ENCODE measurements at places on chromosomes 5 and 9.

- no peak for DNase-seq
Measured at GRCh38 chr5:53895091-53895683, 334.7 kb downstream of the NDUFS4 start.

- DNase-seq = no peak
Measured at GRCh38 chr5:116402235-116402634, 172.4 kb downstream of the SEMA6A start.

GRCh38 chr5:40682154-40683017 lies 2.7 kb downstream of the PTGER4 start:
- peak; percentile 42 for DNase-seq

DNA sequence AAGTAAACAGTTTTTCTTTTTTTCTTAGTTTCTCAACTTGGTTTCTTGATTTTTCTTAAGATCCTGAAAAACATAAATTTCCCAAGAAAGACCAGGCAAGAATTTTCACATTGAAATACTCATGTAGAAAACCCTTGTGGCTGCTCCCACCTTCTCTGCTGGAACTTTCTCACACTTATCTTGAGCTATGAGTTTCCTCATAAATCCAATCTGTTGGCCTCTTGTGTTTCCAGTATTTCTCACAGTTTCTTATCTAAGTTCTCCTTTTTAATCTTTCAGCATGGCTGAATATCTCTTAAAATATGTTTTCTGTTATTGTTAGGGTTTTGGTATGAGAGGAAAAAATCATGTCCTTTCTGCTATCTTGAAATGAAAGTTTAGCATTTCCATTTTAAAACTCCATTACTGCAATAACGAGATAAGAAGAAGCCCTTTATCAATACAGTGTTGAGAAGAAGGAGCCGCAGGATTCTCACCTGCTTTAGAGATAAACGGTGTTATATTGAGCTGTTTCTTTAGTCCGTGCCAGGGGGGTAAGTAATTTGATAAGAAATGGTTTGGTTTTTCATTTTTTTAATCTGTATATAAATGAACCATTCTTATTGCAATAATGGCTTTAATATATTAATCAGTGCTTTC lies 89.3 kb downstream of the ALDH1A1 start:
- DNase-seq = peak; percentile 24

GRCh38 chr5:116478491-116478890 lies 96.1 kb downstream of the SEMA6A start:
- DNase-seq = peak; percentile 32

- no peak for DNase-seq
Measured at GRCh38 chr5:32339198-32339597, 26.5 kb upstream of the MTMR12 start.

DNA sequence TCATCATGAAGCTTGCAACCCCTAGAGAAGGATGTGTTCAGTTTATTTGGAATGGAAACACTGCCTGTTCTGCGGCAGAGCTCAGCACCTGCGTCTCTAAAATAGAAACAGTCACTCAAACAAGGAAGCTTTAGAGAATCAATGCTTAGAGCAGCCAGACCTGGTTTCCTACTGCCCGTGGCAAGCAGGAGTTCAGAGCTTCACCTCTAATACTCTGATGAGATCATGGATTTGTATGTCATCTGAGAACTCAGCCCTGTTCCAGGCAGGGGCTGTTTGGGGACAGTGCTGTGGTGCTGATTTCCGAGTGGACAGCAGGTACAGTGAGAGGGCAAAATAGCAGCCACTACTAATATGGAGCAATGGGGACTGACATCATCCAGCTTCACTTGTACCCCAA lies 236.0 kb upstream of the IRX1 start:
- no peak for DNase-seq

DNA sequence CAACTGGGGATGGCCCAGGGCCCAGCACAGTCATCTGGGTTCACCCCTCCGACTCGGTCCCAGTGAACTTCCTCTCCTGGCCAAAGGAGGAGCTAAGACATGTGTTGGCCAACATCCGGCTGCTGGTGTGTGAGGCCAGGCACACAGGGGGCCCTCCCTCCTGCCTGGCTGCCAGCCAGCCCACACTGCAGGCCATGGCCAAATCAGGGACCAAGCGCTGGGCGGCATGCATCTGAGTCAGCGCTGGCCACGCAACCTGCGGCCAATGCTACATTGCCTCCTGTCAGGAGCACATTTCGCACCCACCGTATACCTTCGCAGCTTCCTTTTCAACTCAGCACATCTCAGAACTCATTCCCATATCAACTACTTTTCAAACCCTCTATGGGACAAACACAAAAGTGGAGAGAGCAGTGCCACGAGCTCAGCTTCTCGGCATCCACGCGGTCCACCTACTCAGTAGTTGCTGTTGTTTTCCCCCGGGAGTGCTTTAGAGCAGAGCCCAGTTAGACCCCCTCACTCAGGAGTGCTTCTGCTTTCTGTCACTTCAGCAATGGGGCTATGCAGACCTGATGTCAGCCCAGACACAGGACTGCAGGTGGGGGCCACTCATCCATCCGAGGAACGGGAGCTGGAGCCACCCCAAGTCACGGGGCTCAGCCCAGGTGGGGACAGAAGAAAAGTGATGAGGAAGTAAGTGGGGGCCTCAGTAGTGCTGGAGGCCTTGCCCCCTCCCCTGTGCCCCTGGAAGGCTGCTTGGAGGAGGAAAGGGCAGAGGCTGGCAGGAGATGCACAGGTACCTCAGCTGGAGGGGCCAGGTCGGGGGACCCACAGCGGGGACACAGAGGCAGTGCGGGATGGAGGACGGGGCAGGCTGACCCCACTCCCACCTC lies 13.9 kb downstream of the NINJ1 start:
- peak; percentile 79 for DNase-seq

GRCh38 chr9:35932735-35933134 lies 23.4 kb downstream of the SPAAR start:
- no peak for DNase-seq

DNA sequence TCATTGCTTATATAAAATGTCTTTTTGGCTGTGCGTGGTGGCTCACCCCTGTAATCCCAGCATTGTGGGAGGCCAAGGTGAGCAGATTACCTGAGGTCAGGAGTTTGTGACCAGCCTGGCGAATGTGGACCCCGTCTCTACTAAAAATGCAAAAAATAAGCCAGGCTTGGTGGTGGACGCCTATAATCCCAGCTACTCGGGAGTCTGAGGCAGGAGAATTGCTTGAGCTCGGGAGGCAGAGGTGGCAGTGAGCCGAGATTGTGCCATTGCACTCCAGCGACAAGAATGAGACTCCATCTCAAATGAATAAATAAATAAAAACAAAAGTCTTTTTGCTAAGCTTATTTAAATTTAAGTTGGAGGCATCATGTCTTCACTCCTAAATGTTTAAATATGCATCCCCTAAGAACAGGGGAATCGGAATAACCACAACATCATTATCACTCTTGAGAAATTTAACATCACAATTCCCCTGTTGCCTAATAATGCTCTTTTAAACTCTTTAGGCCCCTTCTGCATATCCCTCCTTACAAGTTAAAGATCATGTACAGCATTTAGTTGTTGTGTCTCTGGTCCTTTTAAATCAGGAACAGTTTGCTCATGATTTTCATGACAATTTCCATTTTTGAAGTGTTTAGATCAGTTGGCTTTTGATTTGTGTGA lies 72.8 kb downstream of the ERBIN start:
- DNase-seq = no peak

DNA sequence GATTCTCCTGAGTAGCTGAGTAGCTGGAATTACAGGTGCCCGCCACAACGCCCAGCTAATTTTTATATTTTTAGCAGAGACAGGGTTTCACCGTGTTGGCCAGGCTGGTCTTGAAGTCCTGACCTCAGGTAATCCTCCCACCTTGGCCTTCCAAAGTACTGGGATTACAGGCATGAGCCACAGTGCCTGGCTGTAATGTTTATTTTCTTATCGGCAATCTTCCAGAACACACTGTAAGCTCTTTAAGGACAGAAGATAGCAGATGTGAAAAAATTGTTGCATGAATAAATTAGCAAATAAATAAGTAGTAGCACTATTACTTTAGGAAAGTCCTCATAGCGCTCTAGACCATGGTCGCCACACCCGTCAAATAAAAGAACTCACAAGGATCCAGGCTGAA lies 100.5 kb downstream of the ENC1 start:
- DNase-seq = no peak

- DNase-seq = peak; percentile 73
Measured at GRCh38 chr5:139975306-139975705, 67.8 kb downstream of the NRG2 start.

- DNase-seq = no peak
Measured at GRCh38 chr5:169258372-169259000, 42.5 kb downstream of the SLIT3 start.

DNA sequence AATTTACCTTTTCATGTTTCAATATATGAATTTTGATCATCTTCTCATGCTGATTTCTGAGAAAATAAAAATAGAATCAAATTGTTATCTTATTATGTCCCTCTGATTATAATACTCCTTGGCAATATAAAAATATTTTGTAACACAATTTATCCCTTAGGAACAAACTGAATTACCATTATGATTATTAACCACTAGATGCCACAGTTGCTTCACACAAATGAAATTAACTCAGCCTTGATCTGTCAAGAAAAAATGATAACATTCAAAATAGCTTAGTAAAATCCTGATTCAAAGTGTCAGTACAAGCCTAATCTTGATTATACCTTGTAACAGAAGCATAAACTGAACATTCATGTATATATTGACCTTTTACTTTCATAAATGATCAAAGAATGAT lies 4.8 kb upstream of the CHSY3 start:
- no peak for DNase-seq

DNA sequence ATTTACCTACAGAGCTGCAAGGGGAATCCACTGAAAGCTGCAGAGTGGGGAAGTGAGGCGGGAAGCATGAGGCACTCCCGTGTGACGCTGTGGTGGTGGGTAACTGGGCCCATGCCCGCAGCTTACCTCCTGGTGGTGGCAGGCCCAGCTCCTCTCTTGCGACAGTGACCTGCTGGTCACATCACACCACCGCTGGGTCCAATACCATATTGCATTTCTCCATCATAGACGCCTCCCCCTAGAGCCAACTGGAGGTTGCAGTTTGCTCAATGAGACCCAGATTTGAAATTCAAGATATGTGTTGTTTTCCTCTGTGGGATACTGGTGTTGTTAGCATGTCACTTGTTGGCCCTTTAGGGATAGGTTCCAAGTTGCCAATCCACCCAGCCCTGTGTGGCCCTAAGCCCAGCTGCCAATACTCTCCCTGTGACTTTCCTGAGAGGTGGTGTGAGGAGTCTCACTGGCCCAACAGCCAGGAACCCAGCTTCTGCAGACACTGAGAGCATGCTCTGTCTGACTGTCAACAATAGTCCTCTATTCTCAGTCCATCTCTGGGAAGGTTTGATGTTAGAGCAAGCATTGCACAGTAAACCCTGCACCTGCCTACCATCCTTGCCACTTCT lies 428.3 kb downstream of the GADD45G start:
- DNase-seq = no peak

DNA sequence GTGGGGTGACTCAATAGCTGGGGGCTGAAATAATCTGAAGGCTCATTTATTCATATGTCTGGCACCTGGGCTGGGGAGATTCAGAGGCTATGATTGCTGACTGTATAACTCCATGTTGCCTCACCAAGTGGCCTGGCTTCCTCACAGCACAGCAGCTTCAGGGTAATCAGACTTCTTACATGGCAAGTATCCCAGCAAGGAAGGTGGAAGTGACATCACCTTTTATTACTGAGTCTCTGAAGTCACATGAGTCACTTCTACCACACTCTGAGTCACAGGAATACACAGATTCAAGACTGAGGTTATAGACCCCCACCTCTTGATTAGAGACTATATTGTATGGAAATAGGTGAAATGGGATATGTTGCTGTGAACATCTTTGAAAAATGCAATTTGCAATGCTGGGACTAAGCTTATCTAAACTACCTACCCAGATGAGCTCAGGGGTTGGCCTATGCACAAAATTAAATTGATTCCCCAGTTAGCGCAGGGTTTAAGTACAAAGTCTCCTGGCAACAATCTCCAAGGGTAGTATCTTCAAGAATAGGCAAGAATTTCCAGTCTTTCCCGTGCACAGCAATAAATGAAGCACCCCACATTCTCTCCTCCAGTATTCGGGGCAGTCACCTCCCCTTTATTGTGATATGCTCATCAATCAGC lies 553.1 kb downstream of the LRRC70 start:
- DNase-seq = no peak

DNA sequence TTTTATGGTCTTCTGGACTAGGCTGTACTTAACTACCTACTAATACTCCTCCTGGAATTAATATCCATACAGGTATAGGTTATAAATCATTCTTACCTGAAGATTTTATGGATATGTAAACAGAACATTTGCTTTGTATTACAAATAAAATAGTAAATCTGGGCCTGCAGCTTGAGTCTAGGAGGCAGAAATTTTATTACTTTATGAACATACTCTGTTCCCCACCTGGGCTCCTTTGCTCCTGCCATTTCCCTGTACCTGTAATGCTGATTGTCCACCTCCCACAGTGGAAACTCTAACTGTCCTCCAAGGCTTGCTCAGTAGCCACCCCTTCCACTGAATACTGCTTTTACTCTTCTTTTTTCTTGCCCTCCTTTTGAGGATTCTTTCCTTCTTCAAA lies 108.0 kb downstream of the PAM start:
- no peak for DNase-seq

DNA sequence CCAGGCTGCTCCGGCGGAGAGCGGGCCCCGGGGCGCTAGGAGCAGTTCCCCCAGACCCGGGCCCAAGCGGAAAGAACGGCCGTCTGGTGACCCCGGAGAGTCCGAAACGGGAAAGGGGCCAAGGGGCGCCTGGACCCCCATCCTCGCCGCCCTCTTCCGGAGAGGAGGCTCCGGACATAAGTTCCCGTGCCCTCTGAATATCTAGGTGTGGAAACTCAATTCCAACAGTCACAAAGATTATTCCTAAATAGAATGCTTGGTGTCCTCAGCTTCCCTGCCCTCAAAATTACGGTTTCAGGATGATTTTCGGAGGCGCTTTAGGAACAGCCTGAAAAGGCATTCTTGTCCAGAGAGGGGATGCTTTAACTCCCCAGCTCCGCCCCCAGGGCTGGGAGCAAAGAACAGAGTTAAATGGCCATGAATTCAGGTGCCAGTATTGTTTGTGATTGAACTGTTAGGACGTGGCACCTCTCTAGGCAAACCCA lies 681 bp upstream of the LHFPL2 start:
- DNase-seq = peak; percentile 54

GRCh38 chr5:88769165-88769564 lies 113.8 kb downstream of the MEF2C start:
- no peak for DNase-seq

- no peak for DNase-seq
Measured at GRCh38 chr5:65252977-65253376, 228.7 kb downstream of the ADAMTS6 start.

DNA sequence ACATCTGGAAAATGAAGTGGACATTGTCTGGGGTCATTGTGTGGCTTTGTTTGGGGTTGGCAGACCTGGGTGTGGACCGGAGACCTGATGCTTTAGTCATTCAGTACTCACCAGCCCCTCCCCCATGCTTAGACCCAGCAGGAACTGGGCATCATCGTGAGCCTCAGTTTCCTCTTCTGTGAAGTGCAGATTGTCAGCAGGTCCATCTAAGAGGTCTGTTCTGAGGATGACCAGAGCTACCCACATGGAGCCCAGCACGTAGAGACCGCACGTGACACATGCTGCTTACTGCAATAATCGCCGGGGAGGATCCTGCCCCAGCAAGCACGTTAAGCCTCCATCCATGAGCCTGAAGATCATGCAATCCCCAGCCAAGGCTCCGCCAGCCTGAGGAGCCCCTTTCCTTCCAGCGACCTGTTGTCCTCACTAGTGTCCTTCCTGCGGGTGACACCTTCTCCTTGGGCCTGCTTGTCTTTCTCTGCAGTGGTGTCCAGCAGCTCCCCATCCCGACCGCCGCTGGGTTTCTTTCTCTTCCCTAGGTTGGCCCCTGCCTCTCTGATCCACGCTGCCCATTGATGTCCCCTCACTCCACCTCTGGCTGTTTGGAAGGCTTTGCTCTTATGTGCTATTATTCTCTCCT lies 26.7 kb upstream of the IRX4 start:
- DNase-seq = no peak

Data from umbilical cord (tissue), 2 donors.